ENCODE measurements at places on chromosomes 5 and 9.

DNA sequence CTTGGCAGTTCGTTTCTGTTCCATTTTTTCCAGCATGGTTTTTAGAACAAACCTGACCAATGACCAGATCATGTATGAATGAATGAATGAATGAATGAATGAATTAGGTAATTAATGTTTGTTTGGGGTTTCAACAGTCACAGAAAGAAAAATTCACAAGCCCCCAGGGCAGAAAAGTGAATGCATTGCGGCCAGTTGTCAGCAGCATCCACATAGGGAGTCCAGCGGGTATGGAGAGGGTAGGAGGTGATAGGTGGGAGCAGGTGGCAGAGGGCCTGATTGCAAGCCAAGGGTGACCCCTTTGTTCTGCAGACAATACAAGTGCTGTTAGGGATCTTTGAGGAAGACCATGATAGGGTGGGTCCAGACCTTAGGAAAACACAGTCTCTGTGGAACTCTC is 49.7 kb upstream of the SAP30L start:
- no peak for DNase-seq

DNA sequence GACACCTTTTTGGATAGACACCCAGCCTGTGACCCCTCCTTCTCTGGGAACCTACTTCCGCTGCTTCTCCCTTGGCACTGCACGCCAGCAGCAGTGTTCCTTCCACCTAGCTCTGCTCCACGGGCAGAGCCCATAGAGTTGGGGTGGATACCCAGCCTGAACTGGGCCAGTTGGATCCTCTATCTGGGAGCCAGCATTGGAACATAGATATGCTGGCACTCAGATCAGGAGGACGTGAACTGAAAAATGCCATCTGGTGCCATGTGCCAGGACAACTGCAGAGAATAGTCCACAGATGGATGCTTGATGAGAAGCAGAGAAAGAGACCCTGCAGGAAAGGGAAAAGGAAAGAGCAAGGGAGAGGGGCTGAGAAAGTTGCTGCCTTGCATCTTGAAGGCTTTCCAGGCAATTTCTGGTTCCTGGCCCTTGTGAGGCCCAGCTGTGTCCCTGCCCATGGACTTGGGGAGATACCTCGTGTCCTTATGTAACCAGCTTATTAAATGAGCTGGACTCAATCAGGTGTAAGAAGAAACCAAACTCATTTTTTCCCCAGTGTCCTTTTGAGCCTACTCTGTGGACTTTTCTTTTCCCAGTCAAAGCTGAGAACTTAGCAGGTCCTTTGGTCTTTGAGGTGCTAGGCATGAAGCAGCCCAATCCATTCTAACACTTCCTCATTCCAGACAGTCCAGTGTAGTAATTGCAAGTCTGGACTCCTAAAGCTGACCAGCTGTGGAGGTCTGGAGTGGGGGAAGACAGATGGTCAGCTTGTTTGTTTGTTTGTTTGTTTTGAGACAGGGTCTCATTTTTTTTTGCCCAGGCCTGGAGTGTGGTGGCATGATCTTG is 39.1 kb downstream of the ANGPTL2 start:
- DNase-seq, result no peak

GRCh38 chr5:132662925-132663770 is 5.2 kb downstream of the IL13 start:
- DNase-seq, result no peak

GRCh38 chr9:111812337-111812736 is 17.6 kb upstream of the SHOC1 start:
- DNase-seq, result no peak

DNA sequence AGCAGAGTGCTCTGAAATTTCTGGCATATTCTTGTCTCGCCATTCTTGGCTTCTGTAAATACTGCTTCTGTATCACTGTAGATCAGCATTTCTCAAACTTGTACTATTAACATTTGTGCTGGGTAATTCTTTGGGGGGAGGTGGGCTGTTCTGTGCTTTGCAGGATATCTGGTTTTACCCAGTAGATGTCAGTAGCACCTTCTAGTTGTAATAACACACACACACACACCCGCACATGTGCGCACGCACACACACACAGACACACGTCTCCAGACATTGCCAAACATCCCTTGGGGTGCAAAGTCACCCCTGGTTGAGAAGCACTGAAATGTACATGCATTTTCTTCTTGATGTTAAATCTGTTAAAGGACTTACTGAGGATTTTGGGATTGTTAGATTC is 304.1 kb downstream of the MAT2B start:
- no peak for DNase-seq

- DNase-seq, result no peak
Observed at GRCh38 chr5:7422316-7423106, 26.6 kb downstream of the ADCY2 start.

DNA sequence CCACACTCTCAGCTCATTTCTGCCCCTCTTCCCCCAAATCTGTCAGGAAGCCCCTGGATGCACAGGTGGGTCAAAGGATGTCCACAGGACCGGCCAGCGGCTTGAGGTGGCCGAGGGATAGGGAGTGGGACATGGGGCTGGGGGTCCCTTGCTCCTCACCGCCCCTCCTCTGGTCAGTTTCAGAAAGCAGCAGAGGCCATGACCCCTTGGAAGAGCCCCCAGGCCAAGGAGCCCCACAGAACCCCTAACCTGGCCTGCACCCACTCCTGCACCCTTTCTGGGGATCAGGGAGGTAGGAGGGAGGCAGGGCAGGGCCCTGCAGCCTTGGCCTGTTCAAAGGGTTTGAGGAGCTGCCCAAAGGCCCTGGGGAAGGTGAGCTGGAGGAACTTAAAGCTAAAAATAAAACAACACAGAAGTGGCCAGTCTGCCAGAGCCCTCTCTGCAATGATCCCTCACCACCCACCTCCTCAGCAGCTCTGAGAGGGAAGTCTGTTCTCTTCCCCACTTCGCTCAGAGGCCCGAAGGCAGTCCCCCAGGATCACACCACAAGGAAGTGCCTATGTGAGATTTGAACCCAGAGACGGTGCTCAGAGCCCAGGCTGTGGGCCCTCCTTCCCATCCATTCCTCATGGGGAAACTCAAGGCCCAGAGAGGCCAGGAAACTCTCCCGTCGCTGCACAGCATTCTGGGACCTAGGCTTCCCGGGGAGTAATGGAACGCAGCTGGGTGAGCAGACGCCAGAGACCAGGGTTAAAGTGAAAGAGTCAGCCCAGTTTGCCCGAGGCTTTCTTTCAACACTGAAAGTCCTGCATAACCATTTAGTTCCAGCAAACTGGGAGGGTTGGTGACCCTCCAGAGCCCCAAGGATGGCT is 910 bp downstream of the ENG start:
- DNase-seq, result no peak

GRCh38 chr9:38185647-38186403 is 116.8 kb upstream of the SHB start:
- no peak for DNase-seq

GRCh38 chr5:14429101-14430050 is 152.2 kb upstream of the OTULINL start:
- DNase-seq, result no peak

Measured in smooth muscle cell of the brain vasculature (primary cell).